ENCODE measurements at places on chromosomes 3 and 15.

DNA sequence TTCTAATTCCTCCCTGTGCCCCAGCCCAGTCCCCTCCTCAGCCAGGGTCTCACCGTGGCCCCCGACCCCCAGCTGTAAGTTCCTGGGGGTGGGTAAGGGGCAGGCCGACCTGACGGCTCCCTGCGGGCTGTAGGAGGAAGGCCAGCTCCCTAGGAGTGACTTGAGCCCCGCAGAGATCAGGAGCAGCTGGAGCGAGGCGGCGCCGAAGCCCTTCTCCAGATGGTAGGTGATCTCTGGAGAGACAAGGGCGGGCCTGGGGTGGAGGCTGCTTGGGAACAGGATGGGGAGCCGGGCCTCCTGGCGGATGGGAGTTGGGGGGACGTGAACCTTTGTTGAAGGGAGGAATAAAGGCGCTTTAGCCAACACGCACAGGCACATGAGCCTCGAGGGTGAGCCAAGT is 4.2 kb downstream of the SLC28A1 start:
- no peak for DNase-seq

DNA sequence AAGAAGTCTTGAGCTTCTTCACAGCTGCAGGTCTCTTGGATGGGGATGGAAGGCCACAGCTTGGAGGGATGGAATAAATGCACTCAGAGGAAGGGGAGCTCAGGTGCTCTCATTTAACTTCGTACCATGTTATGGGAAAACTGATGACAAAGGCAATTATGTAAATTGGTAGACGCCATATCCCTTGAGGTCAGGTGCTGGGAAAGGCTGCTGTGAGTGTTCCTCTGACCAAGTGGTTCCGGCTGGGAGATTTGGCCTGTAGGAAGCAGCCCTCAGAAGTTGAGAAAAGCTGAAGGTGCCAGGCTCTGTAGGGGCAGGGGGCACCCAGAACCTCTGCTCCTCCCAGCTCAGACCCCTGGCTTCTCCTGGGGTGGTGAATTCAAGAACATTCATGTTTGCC is 47.1 kb downstream of the FAH start:
- DNase-seq, result no peak

DNA sequence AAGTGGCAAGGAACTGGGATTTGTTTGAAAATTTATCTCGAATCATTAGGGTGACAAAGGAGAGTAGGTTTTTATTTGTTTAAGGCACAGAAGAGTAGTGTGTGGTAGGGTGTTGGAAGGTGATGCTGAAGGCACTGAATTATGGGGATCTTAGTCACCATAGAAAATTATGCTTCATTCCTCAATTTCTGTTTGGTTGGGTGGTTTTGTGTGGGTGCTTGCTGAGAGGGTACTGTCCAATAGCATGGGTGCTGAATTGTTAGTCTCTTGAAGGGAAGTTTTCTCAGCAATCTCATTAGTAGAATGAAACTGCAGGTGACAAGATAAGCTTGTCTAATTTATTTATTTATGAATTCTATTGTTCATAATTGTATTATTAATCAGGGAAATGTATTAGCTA is 610.9 kb downstream of the AGBL1 start:
- no peak for DNase-seq

DNA sequence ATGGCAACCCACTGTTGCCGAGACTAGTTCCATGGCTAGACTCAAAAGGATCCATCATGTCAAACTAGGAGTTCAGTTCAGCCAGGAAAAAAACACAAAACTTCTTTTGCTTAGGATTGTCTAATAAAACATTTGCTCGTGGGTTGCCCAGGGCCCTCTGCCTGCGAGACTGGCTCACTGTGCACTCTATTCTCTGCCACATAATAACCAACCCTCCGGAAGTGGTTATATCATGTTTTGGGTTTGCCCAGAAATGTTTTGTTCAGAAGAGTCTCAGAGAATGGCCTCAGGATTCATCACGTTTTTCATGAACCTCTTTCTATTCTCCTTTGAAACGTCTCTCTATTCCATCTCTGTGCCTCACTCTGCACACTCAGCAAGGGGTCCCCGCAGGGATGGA is 216.1 kb downstream of the SV2B start:
- no peak for DNase-seq

DNA sequence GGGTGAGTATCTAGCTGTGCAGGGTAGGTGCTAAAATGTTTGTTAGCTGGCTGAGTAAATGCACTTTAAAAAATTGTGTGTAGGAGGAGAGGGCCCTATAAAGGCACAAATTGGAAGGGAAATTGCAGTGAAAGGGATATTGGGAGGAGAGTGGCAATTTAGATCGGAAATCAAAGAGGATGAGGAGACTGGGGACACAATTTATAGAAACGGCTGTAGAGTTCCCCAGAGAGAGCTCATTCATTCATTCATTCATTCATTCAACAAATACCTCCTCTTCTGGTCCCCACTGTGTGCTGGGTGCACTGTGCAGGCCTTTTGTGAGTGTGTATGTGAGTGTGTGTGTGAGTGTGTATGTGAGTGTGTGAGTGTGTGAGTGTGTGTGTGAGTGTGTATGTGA is 2.4 kb downstream of the DNAJA4 start:
- DNase-seq, result no peak

GRCh38 chr15:85030301-85030929 is 48.8 kb downstream of the PDE8A start:
- no peak for DNase-seq

- DNase-seq, result no peak
Observed at GRCh38 chr15:42062284-42062806, 32.0 kb downstream of the PLA2G4D start.

GRCh38 chr3:139505829-139506386 is 29.6 kb upstream of the RBP2 start:
- no peak for DNase-seq

DNA sequence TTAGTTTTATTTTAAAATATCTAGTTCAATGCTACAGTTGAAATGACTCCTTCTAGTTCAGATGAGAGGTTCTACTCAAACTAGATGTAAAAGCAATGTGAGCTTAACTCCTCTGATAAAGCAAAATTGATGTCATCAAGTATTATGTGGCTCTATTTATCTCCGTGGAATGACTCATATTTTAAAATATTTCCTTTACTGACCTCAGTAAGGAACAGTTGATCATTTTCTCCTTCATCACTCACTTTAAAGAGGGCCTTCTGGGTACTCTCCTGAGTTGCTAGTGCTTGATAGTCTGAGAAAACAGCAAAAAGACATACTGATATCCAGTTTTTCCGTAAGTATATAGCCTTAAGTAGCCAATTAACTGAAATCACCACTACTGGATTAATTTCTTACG is 1099.3 kb downstream of the ROBO2 start:
- no peak for DNase-seq
